Left ventricle myocardium superior (tissue), 1 donor: ENCODE measurements at places on chromosomes 6 and 20. TPM values are rescaled to one million over a fixed set of nuclear protein-coding genes. Genes with fewer than 3 reads are reported as not detected.

The BCAS4 gene
- 3.2 TPM for total RNA-seq

The HLA-DRA gene
- total RNA-seq: 109 TPM

The PPP1R16B gene
- total RNA-seq: 9.4 TPM

DNA sequence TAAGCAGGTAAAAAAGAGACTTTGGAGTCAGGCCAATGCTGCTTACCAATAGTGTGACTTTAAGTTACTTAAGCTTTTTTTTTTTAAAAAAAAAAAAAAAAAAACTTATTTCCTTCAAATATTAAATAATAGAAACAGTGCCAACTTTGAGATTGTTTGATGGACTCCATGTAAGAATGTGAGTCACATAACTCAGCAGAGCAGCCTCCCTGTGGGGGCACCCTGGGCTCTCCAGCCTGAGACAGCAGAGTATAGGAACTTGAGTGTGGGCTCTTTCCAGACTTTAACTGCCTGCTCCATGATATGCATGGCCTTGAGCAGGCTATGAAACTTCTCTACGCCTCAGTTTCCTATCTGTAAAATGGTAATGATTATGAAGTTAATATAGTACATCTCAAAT, 113.3 kb upstream of the SAMD5 start:
- DNase-seq: no peak

DNA sequence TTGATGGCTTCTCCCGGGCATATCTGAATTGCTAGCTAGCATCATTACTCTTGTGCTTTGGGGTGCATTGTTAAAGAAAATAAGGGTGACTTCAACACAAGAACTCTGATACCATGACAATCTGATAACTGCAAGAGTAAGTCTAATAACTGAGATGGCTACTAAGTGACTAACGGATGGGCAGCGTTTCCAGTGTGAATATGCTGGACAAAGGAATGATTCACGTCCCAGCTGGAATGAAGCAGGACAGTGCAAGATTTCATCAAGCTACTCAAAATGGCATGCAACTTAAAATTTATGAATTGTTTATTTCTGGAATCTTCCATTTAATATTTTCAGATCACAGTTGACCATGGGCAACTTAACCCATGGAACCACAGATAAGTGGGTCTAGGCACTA, 31.7 kb downstream of the MOXD1 start:
- DNase-seq: no peak
